Stimulated activated CD8-positive, alpha-beta memory T cell treated with anti-CD3 and anti-CD28 coated beads, Interleukin-4, amount 100 ng/mL, for 4 hours (primary cell): ENCODE measurements at places on chromosomes 7 and 10.

GRCh38 chr7:128176696-128177095, 64.4 kb upstream of the LEP start:
- no peak for DNase-seq

DNA sequence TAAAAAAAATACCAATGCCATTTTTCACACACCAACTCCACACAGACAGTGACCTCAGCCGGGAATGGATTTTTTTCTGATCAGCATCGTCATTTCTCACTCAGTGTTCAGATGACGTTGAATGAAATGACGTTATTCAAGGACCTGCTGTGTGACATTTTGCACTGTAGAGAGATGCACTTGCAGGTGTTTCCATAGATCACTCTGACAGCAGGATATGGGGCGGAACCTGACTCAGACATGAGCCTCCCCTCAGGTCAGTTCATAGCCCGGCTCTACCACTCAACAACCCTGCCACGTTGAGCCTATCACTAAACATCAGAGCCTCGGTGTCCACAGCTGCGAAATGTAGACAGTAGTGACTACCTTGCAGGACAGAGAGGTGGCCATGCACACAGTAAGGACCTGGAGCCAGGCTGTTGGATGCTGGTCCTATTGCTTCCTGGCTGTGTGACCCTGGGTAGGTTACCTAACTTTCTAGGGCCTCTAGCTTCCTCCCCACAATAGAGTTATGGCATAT, 41.4 kb upstream of the ANTXRL start:
- DNase-seq = no peak

GRCh38 chr10:3750006-3750816, 34.8 kb downstream of the KLF6 start:
- no peak for DNase-seq

DNA sequence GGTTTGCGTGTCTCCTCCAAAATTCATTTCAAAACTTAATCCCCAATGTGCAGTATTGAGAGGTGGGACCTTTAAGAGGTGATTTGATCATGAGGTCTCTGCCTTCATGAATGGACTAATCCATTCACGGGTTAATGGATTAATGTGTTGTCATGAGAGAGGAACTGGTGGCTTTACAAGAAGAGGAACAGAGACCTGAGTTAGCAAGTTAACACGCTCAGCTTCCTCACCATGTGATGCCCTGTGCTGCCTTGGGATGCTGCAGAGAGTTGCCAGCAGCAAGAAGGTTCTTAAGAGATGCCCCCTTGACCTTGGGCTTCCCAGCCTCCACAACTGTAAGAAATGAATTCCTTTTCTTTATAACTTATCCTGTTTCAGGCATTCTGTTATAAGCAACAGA, 3.7 kb upstream of the TCTN3 start:
- no peak for DNase-seq

GRCh38 chr7:157027568-157028198, 17.2 kb upstream of the MNX1 start:
- no peak for DNase-seq

DNA sequence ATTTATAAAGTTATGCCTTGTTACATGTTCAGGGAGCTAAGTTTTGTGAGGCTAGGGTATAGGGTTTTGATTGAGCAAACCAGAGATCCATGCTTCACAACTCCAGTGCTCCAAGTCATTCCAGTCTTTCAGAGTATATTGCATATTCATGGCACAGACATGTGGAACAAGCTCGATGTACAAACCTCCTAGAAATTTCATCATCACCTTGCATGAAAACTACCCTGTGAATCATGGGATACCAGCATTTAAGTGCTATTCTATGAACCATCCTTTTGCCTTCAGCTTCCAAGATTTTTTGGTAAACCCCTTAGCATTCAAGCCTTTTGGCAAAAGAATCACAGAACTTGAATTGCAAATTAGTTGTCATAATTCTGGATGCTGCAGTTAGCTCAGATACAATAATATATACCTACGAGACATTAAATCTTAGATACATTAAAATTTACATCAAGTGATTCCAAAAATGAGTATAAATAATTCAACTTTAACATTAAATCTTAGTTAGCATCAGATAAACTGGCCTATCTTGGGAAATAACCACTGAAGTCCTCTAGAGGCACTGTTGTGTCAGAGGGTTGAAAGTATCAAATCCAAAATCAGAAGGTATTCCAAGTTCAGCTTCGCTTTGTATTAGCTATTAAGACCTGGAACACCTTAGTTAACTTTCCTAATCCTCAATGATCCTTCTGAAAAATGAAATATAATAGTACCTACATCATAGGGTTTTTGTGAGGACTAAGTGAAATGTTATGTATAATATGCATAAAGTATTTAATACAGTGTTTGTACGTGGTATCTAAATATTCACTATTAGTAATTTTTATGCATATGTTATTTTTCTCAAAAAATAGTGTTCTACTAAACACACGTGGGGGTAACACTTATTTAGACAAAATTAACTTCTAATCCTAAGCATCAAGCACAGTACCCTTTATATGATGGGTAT, 55.5 kb upstream of the CABCOCO1 start:
- DNase-seq = no peak

GRCh38 chr10:124204726-124205125, 111.3 kb upstream of the CHST15 start:
- no peak for DNase-seq

DNA sequence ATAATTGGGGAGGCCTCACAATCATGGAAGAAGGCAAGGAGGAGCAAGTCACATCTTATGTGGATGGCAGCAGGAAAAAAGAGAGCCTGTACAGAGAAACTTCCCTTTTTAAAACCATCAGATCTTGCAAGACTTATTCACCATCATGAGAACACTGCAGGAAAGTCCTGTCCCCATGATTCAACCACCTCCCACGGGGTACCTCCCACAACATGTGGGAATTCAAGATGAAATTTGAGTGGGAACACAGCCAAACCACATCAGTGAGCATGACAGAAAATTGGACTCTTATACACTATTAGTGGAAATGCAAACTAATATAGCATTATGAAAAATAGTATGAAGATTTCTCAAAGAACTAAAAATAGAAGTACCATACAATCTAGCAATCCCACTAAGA, 271.2 kb downstream of the MAGI2 start:
- no peak for DNase-seq

GRCh38 chr7:41567031-41567730, 135.7 kb downstream of the INHBA start:
- no peak for DNase-seq

GRCh38 chr10:20006169-20006870, 190.1 kb downstream of the PLXDC2 start:
- DNase-seq = no peak

- no peak for DNase-seq
These were observed 6.5 kb downstream of the SAMD8 start for GRCh38 chr10:75117995-75118394.

DNA sequence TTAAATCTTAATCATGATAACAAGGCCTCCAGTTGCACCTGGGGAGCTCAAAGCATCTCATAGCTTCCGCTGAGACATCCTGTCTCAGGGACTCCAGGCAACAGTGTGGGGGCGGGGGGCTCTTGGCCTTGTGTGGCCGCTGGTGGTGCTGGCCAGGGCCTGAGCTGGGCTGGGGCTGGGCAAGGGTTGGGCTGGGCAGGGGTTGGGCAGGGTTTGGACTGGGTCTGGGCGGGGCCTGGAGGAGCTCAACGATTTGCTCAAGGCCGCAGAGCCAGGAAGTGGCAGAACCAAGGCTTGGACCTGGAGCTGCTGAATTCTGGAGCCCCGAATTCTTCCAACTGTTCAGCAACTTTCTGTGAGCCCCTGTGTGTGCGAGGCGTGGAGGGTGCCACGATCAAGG, 37.9 kb upstream of the PSMG3 start:
- DNase-seq = no peak

DNA sequence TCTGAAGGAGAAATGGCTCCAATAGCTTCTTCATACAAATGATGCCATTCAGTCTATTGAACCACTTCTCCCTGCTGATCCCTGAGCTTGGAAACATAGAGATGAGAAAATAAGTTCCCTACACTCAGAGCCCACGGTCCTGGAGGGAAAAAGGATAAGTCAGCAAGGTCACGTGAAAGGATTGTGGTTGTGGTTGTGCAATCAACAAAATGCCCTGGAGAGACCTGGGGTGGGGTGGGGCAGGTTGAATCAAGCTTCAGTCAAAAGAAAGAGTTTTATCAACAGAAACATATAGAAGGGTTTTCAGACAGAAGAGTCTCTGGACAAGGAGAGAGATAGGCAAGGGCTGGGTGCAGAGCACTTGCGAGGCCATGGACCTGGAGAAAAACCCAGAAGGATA, 30.1 kb downstream of the C10orf90 start:
- DNase-seq = no peak

- no peak for DNase-seq
These were observed 221.3 kb downstream of the POU6F2 start for GRCh38 chr7:39199006-39199405.

DNA sequence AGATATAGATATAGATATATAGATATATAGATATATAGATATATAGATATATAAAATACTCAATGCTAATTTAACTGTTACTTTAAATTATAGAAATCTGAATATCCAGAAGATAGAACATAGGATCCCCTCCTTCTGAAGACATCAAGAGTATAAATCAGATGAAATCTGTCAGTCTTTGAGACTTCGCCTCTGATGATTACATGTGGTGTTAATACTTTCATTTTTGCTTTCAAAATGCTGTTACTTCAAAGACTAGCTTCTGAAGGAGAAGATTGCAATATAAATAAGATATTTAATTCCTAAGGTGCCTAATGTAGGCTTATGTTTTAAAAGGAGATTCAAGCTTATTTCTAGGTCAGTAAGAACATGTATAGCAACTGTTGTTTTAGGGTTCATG, 180.4 kb downstream of the TSPAN12 start:
- no peak for DNase-seq

GRCh38 chr7:36260481-36260880, 107.4 kb downstream of the EEPD1 start:
- no peak for DNase-seq

DNA sequence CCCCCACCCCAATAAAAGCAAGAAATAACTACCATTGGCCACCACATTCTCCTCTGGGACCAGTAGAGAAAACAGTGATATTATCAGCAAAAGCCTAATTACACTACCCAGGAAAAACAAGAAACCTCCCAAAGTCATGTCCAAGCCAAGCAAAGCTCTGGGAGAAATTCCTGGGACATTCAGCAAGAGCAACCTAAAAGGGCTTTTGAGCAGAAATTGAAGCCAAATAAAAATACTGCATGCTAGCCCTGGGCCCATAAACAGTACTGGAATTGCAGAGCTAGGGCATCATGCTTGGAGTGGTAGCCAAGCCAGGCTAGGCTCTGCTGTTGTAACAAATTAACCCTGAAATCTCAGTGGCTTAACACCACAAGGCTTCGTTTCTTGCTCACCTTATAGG, 347.9 kb downstream of the LRMDA start:
- DNase-seq = no peak

GRCh38 chr7:5533821-5534367, 110.3 kb upstream of the TNRC18 start:
- DNase-seq = no peak

DNA sequence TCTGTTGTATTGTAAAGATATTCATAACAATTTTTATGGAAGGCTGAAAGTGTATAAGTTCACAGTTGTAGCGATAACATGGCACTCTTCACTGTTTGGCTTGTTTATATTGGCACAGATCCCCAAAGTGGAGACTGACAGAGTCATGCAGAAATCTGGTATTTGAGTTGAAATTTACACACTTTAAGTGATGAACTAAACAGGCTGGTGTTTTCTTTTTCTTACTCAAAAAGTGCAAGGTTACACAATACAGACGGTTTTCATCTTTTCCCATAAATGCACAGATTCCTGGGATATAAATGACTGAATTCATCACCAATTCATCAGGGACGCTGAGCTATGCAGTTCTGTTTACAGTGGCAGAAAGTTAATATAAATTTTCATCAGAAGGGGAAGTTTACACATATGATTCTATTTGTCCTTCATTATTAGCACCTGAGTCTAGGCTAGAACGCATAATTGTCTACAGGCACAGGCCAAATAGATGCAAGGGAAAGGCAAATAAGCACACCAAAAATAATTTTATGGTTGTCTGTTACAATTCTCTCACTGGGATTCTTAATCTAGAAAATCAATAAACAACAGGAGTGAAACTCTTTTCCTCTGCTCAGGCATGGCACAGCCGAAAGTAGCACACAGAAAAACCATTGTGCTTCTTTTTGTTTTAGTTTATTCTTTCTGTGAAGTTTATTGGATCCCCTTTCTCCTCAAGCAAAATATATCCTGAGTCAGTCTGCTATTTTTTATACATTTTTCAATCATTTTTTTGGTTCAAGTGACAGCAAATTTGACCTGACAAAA, 88.0 kb downstream of the FOXP2 start:
- DNase-seq = no peak

DNA sequence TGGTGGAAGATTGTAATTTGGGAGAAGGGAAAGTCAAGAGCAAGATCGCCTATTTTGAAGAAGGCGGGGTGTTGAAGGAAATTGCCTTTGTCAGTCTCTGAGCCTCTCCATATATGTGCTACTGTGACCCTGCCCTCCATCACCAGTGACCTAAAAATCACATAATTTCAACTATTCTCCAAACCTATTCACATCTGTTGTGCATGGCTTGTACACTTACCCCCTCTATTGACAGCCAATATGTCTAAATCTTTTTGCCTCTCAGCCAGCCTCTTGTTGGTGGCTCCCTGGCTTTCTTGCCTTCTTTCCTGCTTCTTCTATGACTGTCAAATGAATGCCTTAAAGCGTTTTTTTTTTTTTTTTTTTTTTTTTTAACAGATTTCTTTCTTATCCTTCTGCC, 295.6 kb downstream of the AUTS2 start:
- no peak for DNase-seq

DNA sequence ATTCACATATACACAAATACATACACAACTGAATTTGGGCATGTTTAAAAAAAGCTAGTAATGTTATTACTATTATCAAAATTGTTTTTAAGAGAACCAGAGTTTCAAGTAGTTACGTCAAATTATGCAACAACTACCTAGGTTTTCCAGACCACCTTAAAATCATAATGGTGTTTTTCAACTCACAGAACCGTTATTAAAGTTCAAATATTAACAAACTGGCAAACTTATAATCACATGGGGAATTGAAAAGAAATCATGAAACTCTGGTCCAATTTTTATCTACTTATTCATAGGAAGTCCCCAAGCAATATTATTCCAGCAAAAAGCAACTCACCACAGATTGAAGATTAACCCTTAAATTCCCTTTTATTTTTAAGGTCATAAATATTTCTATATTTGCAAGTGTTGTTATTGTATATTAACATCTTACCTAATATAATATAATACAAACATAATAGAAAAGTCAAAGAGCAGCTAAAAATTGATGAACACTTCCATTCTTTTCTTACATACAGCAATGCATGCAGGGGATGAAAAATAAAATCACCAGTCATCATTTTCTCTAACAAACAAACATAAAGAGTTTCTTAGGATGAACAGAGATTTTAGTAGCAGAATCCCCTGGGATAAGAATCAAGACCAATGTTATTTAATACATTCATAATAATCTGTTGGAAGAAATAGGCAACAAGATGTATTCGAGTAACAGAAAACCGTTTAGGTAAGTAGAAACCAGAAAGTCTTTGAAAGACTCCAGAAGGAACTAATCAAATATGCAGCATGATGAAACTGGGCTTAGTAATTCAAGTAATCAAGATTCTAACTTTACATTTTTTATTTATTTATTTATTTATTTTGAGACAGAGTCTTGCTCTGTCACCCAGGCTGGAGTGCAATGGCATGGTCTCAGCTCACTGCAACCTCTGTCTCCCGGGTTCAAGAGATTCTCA, 391.1 kb downstream of the PARD3 start:
- DNase-seq = no peak
